Stimulated activated CD8-positive, alpha-beta memory T cell treated with anti-CD3 and anti-CD28 coated beads, Interleukin-15, amount 100 ng/mL, for 4 hours (primary cell): ENCODE measurements at places on chromosomes 6 and 20.
A peak's percentile ranks its signal among the peaks of the same experiment; 100 is the strongest.

GRCh38 chr20:22414305-22414742, 170.0 kb downstream of the FOXA2 start:
- DNase-seq = no peak

DNA sequence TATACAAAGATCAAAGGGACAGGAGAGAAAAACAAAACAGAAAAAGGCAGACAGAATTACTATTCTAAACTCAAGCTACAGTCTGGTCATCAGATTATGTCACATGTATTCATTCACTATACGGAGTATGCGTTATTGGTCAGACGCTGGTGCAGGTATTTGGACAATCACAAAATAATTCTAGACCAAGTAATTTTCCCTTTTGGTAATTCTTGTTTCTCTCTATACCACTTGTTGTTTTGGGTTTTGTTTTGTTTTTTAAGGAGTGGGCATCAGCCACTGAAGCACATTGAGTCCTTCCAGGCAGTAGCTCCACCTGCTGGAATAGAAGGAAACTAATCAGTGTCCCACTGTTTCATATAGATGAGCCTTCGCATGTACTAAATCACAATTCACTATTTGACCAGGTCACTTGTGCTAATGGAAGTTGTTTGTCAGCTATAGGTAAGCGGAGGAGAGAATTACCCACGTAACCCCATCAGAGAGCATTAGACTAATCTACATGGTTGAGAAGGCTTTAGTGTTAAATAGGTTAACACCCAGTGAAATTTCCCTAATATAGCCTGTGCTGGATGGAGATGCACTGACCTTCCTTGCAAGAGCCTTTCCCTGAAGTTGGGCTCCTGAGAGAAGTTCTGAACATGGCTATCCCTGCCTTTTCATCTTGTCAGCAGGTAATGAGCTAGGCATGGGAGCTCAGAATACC, 77.9 kb downstream of the TNFAIP3 start:
- DNase-seq = no peak

DNA sequence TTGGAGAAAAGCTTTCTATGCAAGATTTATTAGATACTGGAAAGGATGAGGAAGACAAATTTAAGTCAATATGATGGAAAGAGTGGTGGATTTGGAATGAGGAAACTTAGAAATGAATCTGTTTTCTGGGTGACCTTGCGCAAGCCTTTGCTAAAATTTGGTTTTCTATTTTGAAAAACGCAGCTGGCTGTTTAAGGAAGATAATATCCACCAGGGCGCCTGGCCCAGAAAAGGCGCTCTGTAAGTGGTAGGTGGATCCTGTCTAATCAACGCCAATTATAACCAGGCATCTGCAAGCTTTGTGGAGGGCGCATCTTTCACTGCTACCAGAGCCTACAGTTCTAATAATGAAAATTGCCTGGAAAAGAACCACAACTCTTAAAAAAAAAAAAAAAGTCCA, 398 bp upstream of the SPATS1 start:
- DNase-seq = no peak

GRCh38 chr6:145015739-145016558, 719.4 kb downstream of the EPM2A start:
- no peak for DNase-seq

GRCh38 chr20:20713244-20713765, 861 bp upstream of the RALGAPA2 start:
- no peak for DNase-seq

DNA sequence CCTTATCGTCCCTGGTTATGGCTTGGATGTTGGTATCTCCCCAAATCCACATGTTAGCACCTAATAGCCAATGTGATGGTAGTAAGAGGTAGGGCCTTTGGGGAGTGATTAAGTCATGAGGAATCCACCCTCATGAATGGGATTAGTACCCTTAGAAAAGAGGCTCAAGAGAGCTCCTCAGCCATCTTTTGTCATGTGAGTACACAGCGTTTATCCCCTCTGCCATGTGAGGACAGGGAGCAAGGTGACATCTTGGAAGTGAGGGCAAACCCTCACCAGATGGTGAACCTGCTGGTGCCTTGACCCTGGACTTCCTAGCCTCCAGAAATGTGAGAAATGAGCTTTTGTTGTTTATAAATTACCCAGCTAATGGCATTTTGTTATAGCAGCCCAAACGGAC, 16.1 kb upstream of the SIRPB2 start:
- DNase-seq = no peak

DNA sequence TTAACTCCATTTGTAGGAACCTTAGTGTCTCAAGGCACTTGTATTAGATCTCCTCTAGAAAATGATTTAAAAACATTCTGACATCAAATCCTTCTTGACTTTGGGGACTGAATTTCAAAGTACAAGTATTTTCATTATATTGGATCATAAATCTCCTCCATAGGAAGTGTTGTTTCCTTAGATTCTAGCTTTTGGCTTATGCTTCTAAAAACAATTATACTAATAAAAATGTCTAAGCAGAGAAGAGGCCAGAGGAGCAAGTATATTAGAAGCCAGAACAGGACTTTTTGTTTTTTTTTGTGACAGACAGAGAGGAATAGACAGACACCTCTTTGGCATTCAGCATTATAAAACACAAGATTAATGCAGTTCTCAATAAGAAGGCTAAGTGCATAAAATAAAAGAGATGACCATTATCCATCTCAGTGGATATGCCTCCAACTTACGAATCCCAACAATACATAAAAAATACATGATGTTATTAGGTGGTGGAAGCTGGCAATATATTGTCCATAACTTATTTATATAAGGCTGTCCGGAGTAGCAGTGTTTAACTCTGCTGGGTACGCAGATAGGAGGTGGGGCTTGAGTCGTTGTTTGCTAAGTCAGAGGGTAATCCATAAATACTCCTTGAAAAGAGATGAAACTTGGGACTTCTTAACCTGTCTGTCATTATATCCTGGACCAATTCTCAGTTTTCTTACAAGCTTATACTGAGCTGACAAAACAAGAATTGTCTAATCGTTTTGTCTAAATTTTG, 31.9 kb upstream of the NOX3 start:
- DNase-seq = no peak

- no peak for DNase-seq
Observed at GRCh38 chr20:8227293-8227692, 95.2 kb downstream of the PLCB1 start.

GRCh38 chr6:53824714-53825113, 29.9 kb downstream of the LRRC1 start:
- DNase-seq = no peak

DNA sequence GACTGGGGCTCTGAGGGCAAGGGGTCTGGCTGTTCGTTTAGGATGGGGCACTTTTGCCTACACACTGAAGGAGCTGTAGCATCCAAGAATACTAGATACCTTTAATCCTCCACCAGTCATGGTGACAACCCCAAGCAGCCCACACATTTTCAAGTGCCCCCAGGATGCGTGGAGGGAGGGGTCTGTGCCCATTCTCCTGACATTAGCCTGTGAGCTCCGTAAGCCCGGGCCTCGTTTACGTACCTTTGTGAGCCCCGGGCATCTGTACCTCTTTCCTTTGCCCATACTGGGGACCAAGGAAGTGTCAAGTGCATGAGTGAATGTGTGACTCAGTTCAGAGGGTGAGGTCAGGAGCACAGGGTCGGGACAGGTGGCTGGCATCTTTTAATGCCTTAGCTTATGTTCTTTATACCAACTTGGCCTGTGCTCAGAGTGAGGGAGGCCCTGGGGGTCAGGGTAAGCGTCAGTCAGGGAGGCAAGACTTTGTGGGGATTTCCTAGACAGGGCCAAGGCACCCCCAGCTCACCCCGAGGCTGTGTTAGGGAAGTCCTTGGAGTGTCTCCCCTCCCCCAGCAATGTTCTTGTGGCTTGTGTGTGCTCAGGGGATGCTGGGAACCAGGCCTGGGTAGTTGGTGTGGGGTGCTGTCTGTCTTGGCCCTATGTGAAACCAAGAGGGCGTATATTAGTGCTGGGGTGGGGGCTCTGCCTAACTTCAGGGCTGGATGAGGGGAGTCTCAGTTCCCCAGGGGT, 12.9 kb downstream of the VEGFA start:
- DNase-seq = no peak

- DNase-seq = no peak
Observed at GRCh38 chr6:22146931-22147701, 149.7 kb downstream of the PRL start.

DNA sequence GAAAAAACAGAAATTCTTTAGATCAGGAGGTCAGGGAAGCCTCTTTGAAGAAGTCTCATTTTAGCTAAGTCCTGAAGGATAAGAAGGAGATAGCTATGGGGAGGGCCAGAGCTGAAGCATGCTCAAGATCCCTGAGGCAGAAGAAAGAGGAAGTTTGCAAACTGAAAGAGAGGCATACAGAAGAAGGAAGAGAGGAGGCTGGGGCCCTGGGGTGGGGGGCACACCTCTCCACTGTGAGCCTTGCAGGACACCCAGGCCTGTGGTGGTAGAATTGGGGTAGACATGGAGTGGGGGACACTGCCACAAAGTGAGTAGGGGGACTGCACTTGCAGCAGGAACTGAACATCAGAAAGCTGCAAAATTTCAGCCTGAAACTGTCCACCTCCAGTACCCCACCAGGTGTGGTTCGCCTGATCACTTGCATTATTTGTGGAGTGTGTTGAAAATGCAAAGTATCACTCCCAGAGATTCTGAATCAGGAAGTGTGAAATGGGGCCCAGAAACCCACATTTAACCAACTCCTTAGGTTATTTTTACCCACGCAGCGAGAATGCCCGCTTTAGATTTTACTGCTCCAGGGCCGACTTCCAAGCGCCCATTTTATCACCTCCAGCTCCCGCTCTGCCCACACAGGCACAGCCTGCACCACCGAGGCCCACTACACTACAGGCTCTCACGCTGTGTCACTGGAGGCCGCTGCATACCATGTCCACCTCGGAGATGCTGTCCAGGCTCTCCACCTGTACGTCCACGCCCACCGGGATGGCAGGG, 44.0 kb downstream of the GABRR2 start:
- no peak for DNase-seq

- DNase-seq = no peak
Observed at GRCh38 chr20:19958928-19959327, 58.2 kb upstream of the NAA20 start.

- no peak for DNase-seq
Observed at GRCh38 chr20:45948261-45948733, 13.8 kb downstream of the PCIF1 start.

DNA sequence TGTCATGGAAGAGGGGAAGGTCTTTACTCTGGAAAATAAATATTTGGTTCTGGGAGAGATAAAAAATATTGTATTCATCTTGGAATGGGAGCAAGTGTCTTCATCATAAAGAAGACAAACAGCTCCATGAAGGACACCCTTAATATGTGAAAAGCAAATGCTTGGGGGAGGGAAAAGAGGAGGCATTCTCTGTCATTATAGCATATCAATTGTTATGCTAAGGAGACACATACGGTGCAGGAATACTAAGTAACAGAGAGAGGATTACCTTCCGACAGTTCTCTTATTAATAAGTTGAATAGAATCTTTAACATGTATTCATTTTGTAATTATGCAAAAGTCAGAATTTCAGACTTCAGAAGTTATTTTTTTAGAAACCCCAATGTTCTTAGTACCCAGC, 634.4 kb downstream of the UTRN start:
- no peak for DNase-seq

DNA sequence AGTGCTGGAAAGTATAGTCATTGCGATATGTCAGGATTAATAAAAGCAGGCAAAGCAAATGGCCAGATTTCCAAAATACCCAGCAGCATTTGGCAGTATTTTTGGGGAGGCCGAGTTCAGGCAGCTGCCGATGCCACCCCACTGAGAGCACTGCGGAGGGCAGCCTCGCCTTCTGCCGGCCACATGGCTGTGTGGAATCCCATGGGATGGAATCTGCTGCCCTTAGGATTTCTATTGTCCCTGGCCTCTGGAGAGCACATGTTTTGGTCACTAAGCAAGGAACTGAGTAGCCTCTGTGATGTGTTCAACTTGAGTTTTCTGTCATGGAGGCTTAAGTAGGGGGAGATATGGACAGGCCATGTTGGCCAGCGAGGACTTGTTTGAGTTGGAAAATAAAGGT, 123.0 kb downstream of the FARS2 start:
- DNase-seq = no peak

GRCh38 chr6:119552021-119552420, 202.5 kb upstream of the MAN1A1 start:
- no peak for DNase-seq

DNA sequence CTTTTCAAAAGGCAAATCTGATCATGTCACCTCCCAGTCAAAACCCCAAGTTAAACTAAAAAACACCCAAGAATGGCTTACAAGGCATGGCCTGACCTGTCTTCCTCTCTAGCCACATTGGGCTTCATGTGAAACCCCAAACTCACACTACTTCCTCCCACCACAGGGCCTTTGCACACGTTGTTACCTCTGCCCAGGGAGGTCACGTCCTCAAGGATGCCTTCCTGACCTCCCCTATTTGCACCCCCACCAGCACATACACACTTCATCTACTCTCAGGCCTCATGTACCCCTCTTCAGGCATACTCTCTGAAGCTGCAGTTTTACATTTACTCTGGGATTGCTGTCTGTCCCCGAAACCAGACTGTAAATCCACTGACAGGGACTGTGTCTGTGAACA, 6.1 kb downstream of the EZR start:
- DNase-seq = no peak

- DNase-seq = peak; percentile 15
Observed at GRCh38 chr20:10447028-10447427, 11.9 kb downstream of the SLX4IP start.

- no peak for DNase-seq
Observed at GRCh38 chr6:170225852-170226417, 64.9 kb downstream of the DLL1 start.

GRCh38 chr6:1247056-1247455, 64.8 kb upstream of the FOXQ1 start:
- DNase-seq = no peak

DNA sequence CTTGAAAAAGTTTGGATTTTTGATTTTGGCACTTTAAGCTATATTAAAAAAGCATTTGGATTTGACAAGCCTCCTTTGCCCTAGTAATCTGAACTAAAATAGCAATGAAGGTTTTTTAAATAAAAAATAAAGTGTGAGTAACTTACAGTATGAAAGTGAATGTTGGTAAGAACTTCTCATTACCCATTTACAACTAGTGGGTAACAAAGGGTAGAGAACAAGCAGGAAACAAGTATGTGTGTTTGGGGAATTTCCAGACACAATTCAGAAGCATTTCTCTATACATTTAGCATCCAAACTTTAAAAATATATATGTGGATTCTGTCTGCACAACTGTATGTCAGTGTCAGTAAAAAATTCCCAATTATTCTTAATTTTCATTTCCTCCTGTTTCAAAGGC, 2.9 kb downstream of the TMEM30A start:
- no peak for DNase-seq

GRCh38 chr6:82750556-82750955, 315.1 kb downstream of the UBE3D start:
- no peak for DNase-seq

GRCh38 chr20:34561661-34562060, 3.1 kb downstream of the MAP1LC3A start:
- no peak for DNase-seq

- DNase-seq = no peak
Observed at GRCh38 chr6:137495703-137496336, 1.6 kb upstream of the OLIG3 start.

- DNase-seq = no peak
Observed at GRCh38 chr20:59105581-59105980, 58.0 kb upstream of the ZNF831 start.
